ENCODE measurements at places on chromosomes 7 and 10.

- peak; percentile 5 for DNase-seq
Observed at GRCh38 chr10:68560186-68560942, at the start of gene TET1. TSS of gene TET1 (plus strand) at chr10:68560337. CDS start at chr10:68572339, 12,002 bp downstream.

GRCh38 chr7:137970253-137970975, 31.5 kb downstream of the CREB3L2 start:
- no peak for DNase-seq

DNA sequence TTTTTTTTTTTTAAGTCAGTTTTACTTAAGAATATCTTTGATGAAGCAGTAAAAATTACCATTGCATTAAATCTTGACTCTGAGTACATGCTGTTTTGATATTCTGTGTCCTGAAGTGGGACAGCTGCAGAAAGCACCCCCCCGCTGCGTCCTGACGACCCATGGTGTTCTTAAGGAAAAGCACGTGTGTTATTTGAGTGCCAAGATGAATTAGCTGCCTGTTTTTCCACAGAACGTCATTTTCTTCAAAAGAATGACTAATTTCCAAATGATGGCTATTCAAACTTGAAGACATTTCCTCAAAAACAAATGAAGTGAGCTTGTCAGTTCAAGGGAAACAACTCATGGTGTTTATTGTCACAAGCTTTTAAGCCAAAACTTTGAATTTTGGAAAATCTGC, 45.9 kb downstream of the CREM start:
- no peak for DNase-seq

GRCh38 chr7:131688738-131689661, 132.6 kb upstream of the PODXL start:
- peak; percentile 30 for DNase-seq

GRCh38 chr7:11540271-11540761, 291.7 kb downstream of the THSD7A start:
- no peak for DNase-seq

GRCh38 chr10:75061709-75062505, 49.5 kb upstream of the SAMD8 start:
- DNase-seq: no peak

All from NCI-H2029 (cell line).